ENCODE measurements at places on chromosomes 1 and 21.

- no peak for DNase-seq
Measured at GRCh38 chr1:234854645-234855039, 244.7 kb upstream of the IRF2BP2 start.

GRCh38 chr1:8889925-8890785 lies 11.7 kb upstream of the ENO1 start:
- DNase-seq: peak; percentile 92

GRCh38 chr1:105467549-105467948 lies 1588.9 kb upstream of the PRMT6 start:
- no peak for DNase-seq

DNA sequence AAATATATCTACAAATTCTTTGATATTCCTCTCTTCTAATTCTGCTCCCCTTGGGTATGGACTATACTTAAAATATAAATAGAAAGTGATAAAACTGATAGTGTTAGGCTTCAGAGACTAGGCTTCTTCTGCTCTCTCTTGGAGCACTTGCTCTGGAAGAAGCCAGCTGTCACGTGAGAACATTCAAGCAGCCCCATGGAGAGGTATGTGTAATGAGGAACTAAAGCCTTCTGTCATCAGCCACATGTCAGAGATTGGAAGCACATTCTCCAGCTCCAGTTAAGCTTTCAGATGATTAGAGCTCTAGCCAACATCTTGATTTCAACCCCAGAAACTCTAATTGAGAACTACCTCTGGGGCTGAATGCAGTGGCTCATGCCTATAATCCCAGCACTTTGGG lies 34.3 kb downstream of the XKR8 start:
- DNase-seq: no peak

DNA sequence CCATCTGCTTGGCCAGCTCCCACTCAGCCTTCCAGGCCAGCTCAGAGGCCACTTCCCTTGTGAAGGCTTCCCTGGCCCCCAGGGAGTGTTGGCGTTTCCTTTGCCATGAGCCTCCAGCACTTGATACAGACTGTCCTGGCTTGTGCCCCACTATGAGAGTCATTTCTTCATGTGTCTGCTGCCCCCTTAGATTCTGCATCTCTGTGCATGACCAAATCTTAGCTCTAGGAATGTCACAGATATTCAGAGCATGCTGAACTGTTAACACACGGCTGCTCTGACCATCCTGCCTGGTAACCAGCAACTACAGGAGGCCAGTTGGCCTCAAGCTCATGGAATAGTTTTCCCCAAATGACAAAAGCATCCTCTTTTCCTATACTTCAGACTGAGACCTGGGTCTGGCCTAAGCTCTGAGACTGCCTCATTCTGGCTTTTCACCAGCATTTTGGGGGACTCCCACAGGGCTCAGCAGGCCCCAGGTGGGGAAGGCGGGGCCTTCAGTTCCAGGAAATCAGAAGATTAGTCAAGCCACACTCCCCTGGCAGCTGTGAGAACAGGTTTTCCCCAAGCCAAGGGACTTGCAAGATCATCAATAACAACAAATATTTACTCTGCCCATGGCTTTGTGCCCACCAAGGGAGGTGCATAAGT lies 182.6 kb upstream of the EDN2 start:
- DNase-seq: no peak

DNA sequence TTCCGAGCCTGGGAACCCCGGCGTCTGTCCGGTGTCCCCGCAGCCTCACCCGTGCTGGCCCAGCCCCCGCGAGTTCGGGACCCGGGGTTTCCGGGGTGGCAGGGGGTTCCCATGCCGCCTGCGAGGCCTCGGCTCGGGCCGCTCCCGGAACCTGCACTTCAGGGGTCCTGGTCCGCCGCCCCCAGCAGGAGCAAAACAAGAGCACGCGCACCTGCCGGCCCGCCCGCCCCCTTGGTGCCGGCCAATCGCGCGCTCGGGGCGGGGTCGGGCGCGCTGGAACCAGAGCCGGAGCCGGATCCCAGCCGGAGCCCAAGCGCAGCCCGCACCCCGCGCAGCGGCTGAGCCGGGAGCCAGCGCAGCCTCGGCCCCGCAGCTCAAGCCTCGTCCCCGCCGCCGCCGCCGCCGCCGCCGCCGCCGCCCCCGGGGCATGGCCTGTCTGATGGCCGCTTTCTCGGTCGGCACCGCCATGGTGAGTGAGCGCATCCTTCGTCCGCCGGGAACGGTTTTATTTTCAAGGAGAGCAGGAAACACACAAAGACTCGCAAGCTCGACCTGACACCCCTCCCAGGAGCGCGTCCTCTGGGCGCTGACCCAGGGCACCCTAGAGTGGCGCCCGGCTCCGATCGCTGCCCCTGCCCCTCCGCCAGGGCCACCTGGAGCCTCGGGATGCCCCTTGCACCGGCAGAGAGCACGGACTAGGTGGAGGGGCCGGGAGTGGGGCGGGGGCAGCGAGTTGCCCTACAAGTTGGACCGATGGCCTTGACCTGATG lies at the start of gene ABCG1:
Gene ABCG1 (plus strand): TSS at position 305 of the 770 bp plus-strand sequence. CDS start 123 bp downstream, at position 428.
- peak; percentile 66 for DNase-seq

DNA sequence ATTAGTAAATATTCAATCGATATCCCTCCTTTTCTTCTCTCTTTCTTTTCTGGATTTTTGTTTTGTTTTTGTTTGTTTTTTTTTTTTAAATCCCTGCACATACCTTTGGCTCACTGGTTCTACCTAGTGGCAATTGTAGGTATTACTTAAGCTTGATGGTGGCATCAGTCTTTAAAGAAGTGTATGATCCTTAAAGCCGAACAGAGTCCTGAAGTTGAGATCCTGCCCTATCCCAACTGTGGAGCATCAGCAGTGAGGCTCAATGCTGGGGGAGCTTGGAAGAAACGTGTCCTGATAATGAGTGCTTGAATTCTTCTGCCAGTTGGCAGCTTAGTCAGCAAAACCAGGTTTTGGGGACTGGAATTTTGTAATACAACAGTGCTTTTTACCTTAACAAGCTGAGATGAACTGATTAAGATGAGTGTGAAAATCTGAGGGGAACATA lies 60.8 kb downstream of the FASLG start:
- no peak for DNase-seq

All from sciatic nerve (tissue), 2 donors.